NCI-H1048 (cell line): ENCODE measurements at places on chromosomes 12 and 14.

GRCh38 chr14:94355191-94355794 is 32.2 kb upstream of the SERPINA6 start:
- DNase-seq: no peak

DNA sequence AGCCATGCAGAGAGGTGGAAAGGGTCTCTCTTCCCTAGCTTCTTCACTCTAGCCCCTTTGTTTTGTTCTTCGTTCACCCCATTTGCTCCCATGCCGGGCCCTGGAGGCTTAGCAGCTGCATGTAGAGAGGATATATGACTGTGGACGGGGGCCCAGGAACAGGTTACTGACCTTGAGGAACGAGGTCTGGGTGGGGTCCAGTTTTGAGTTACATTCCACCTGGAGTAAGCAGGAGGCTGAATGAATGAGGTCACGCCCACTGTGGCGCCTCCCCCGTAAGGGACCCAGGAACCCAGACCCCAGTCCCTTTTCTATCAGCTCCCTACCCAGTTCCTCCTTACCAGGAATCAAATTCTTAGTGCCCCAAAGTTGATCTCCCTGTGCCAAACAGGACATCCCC is 6.6 kb downstream of the NDRG2 start:
- DNase-seq: no peak

DNA sequence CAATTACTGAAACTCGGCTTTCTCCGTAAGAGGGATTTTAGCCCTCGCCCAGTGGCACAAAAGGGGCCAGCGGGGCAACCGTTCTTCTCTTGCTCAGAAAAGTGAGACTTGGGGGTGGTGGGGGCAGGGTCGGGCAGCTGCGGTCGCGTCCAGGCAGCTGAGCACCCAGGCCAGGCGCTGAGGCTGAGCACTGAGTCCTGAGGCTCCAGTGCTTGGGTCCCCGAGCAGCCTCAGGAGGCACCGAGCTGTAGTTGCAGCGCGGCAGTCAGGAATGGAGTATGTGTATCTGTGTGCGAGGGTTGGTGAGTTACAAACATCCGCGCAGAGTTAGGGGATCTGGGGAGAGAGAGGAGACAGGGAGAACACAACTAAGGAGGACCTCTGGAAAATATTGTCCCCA is 4.1 kb upstream of the HOXC6 start:
- no peak for DNase-seq

DNA sequence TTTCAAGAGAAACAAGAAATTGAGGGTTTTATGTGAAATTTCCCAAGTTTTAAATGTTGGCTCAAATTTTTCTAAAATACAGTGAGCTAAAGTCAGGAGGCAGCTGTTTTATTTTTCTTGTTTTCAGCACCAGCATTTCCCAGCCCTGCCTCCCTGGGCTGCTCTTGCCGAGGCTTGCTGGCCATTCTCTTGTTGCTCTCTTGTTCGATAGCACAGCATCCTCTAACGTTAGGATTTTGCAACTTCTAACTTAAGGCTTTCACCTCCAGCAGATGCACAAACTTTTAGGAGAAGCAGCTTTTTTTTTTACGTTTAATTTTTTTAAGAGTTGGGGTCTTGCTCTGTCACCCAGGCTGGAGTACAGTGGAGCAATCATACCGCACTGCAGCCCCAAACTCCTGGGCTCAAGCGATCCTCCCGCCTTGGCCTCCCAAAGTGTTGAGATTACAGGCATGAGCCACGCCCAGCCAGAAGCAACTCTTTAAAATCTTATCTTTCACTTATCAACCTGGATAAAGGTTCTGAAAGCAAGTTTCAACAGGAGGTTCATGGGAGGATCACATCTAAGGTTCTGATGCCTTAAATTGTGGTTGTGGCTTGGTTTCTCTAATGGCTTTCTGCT is 40.2 kb downstream of the B4GALNT3 start:
- DNase-seq: no peak

- no peak for DNase-seq
These were observed 767 bp upstream of the CCNT1 start for GRCh38 chr12:48717252-48717695.

DNA sequence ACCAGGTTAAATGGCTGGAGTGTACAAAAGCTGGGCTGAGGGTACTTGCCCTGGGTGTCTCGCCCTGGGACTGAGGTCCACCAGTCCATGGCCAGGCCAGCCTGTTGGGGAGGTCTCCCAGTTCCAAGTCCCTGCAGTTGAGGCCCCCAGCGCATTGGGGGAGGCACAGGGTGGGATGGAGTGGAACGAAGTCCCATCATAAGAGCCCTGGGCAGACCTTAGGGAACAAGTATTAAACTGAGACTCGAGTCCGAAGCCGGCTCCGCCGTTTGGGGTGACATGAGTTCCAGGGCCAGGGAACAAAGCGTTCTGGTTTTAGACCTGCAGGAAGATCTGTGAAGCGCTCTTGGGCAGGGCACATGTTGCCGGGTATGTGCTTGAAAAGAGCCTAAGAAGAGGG is 84.7 kb downstream of the ALG10 start:
- no peak for DNase-seq

DNA sequence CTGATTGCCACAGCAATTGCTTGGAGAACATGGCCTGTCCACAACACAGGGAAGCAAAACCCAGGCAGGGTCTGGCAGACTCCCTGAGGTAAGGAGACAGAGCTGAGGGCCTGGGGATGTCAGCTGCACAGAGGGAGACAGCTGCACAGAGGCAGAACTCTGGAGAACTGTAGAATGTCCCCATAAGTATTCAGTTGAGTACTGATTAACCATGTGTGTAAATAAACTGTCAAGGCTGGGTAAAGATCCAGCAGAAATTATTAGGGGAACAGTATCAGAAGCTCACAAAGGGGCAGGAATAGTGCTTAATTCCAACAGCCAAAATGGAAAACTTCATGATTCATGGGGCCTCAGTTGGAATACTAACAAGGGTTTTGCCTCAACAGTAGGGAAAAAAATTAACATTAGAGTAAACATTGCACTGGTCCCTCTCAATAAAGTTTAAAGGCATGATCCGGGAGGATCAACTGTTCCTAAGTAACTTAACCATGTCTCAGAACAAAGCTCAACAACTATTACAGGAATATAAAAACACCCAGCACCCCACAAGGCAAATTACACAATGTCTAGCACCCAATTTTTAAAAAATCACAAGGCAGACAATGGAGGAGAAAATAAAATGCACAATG is 201.3 kb upstream of the RASSF8 start:
- DNase-seq: no peak

- peak; percentile 39 for DNase-seq
These were observed 79.6 kb downstream of the EXOC5 start for GRCh38 chr14:57189070-57189469.

DNA sequence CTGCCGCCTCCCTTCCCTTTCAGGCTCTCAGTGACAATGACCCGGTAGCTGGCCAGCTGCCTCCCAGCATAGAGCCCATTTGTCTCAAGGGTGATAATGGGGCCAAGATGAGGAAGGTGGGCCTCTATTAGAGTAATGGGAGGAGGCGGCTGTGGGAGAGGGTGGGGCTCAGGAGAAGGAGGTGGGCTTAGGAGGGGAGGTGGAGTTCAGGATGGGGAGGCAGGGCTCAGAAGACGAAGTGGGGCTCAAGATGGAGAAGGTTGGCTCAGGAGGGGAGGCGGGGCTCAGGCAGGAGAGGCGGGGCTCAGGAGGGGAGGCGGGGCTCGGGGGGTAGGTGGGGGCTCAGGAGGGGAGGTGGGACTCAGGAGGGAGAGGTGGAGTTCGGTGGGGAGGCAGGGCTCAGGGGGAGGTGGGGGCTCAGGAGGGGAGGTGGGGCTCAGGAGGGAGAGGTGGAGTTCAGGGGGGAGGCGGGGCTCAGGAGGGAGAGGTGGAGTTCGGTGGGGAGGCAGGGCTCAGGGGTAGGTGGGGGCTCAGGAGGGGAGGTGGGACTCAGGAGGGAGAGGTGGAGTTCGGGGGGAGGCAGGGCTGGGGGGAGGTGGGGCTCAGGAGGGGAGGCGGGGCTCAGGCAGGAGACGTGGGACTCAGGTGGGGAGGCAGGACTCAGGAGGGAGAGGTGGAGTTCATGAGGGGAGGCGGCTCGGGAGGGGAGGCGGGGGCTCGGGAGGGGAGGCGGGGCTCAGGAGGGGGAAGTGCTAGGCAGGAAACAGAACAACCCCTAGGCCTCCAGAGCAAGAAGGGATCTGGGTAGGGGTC is 36.8 kb downstream of the IQSEC3 start:
- no peak for DNase-seq

DNA sequence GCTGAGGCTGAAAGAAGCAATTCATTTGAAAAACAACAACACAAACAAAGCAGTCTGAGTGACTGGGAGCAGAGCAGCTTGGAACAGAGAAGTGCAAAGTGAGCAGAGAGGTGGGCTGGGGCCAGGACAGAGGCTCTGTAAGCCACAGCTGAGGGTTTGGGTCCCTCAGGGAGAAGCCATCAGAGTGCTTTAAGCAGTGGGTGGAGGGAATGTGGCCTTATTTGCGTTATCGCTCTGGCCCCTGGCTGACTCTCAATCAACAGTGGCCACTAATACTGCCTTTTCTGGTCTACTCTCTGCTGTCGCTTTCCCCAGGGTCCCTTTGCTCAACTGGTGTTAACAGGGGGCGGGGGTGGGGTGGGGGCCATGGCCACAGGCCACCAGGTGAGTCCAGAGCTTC is 44.2 kb downstream of the IRF2BPL start:
- DNase-seq: no peak

DNA sequence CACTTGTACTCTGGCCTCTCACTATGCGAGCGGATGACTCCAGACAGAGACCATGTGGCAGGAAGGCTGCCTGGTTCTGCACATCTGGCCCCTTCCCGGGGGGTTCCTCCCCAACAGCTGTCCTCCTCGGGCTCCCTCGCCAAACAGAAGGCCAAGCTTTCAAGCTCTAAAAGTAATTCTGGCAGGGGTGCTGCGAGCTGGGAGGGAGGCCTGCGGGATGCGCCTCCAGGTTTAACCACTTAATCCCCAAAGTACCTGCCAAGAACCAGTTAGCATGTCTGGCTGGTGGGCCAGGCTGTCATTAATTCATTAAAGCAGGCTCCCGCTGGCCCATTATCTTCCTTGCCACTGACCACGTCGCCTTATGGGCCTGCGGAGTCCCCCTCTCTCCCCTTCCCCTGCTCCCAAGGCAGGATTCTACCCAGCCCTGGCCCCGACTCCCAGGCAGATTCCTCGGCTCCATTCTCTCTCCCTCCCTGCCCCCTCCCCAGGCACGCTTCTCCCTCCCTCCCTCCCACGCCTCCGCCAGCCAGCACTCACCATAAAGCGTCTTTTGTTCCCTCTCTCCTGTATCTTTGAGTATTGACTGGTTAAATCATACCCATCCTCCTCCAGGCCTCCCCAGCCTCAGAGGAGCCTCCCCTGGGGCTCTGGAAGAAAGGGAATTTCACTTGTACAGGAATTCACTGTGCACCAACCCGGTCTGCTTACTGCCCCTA is 4.9 kb downstream of the HRK start:
- no peak for DNase-seq

GRCh38 chr12:107178776-107179175 is 85.4 kb upstream of the CRY1 start:
- no peak for DNase-seq
